ENCODE measurements at places on chromosomes 11 and 22.

GRCh38 chr11:109706945-109707344, 285.0 kb downstream of the C11orf87 start:
- no peak for DNase-seq

DNA sequence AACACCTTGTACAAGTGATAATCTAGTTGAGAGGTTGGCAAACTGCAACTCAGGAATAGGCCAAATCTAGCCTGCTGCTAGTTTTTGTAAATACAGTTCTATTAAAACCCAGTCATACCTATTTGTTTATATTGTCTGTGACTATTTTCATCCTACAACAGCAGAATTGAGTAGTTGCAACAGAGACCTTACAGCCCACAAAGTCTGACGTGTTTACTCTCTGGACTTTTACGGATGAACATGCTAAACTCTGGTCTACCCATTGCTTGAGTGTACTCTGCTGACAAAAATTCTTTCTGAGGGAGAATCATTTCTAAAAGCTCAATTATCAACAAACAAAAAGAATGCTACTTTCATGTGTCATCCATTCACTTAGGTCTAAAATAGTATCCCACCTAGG, 287.0 kb downstream of the DYNC2H1 start:
- DNase-seq: no peak

- DNase-seq: no peak
These were observed 79.4 kb downstream of the IGLL1 start for GRCh38 chr22:23500508-23501260.

GRCh38 chr22:35910003-35910769, 118.4 kb downstream of the RBFOX2 start:
- no peak for DNase-seq

DNA sequence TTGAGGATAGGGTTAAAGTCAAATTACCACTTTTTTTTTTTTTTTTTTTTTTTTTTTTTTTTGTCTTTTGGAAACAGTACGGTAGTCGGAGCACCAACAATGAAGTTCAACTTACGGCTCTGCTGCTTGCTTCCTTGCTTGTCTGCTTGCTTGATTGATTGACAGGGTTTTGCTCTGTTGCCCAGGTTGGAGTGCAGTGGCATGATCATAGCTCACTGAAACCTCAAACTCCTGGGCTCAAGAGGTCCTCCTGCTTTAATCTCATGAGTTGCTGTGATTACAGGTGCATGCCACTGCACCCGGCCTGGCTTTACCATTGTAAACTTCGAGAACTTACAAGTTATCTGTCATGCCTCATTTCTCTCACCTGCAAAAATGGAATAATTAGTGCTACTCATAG, 5.8 kb downstream of the SGSM3 start:
- DNase-seq: no peak

- no peak for DNase-seq
These were observed 14.3 kb upstream of the ALX4 start for GRCh38 chr11:44324222-44324621.

GRCh38 chr22:35344956-35345690, 35.8 kb upstream of the HMOX1 start:
- DNase-seq: no peak

- no peak for DNase-seq
These were observed 550.1 kb downstream of the SOX6 start for GRCh38 chr11:15806217-15806616.

- DNase-seq: no peak
These were observed 97.7 kb downstream of the RBFOX2 start for GRCh38 chr22:35930933-35931332.

GRCh38 chr11:45468267-45468856, 182.2 kb upstream of the SYT13 start:
- no peak for DNase-seq

- no peak for DNase-seq
These were observed 311.9 kb downstream of the GUCY1A2 start for GRCh38 chr11:106706355-106706754.

DNA sequence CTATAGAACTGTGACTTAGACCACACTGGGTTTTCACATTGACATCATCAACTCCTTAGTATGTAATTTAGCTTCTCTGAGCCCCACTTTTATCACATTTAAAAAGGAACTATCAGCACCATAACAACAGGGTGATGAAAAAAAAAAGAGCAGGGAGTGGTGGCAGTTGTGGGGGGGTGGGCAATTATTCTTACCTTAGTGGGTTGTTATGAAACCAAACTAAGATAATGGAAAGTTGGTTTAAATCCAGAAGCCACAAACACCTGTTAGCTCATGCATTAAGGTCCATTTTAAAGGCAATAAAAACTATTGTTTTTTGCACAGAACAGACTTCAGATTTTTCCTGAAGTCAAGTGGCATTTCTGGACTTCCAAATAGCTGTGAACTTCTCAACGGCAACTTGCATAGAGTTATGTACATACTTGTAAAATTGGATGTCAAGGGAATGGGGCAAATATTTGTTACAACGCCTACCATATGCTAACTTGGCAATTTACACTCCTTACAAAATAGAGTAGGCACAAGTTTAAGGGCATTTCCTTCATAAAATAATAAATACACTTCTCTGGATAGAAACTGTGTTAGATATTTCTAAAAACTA, 793.6 kb downstream of the DLG2 start:
- no peak for DNase-seq

DNA sequence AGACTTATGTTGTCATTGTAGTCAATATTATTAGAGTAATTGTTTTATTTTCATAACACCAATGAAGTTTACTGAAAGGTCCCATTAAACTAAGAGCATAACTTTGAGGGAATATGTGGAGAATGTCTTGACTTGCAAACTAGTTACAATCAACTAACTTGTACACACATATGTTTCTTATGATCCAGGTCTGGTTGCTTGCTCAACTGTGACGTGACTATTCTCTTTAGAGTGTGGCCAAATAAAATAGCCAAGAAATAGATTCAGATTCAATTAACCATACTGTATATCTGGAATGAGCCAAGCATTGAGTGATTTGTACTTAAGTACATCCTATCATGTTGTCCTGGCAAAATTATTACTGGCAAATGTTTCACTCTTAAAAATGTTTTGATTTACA, 101.7 kb downstream of the METTL15 start:
- DNase-seq: no peak

GRCh38 chr22:49948958-49949913, 11.3 kb upstream of the PIM3 start:
- DNase-seq: no peak

- DNase-seq: no peak
These were observed 11.3 kb downstream of the CUL5 start for GRCh38 chr11:108019870-108020540.

GRCh38 chr11:26704249-26704648, 17.6 kb downstream of the SLC5A12 start:
- DNase-seq: no peak

DNA sequence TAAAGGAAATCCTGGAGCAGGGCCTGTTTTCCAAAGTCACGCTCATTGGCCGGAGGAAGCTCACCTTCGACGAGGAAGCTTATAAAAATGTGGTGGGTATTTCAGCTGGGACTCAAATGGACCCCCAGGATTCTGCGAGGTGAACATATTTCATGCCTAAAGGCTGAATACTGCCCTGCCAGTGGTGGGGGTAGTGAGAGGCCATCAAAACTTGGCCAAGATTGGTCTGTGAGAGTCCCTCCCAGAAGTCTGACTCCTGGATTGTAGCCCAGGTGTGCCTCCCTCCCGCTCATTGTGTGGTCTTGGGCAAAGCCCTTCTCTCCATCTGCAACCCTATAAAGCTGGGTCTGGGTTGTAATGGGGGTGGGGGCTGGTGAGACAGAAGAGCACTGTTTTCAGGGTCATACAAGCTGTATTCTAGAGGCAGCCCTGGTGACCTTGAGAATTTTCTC, 853 bp downstream of the HTATIP2 start:
- DNase-seq: no peak

- no peak for DNase-seq
These were observed 5.5 kb downstream of the C11orf21 start for GRCh38 chr11:2295971-2296912.

DNA sequence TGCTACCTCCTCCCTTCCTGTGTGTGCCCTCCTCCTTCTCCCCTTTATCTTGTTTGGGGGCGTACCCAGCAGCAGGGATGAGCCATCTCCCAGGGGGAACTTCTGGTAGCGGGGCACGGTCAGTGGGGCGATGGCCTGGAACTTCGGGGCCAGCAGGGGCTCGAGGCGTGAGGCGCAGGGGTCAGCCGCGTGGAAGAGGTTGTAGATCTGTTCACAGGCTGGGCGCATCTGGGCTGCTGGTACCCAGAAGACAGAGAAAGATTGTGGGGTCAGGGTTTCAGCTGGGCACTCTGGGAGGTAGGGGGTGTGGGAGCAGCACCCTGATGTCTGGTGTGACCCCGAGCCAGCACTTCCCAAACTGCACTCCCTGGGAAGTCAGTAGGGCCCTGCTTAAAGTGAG, 9.1 kb downstream of the PITPNM1 start:
- DNase-seq: no peak

GRCh38 chr11:86458294-86459001, 83.8 kb downstream of the CCDC81 start:
- DNase-seq: no peak

DNA sequence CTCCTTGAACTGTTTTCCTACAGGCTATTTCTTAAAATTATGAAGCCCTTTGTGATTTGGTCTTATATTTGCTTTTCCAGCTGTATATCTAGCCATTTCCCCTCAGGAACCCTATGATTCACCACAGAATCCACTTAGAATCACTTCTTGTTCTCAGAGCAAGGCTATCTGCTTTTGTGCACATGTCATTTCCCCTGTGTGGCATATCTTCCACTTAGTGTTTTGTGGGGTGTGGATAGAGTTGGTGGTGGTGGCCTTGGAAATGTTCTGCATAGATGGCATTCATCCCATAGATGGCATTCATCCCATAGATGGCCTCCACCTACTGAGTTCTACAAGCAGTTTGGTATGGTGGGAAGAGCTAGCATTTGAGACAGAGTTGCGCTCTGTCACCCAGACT, 44.7 kb downstream of the SWAP70 start:
- DNase-seq: no peak

GRCh38 chr11:16737818-16738192, 642 bp upstream of the C11orf58 start:
- no peak for DNase-seq

- no peak for DNase-seq
These were observed 1.1 kb downstream of the TBCEL start for GRCh38 chr11:121024989-121025388.

- no peak for DNase-seq
These were observed 5.9 kb downstream of the HMOX1 start for GRCh38 chr22:35386670-35387288.

DNA sequence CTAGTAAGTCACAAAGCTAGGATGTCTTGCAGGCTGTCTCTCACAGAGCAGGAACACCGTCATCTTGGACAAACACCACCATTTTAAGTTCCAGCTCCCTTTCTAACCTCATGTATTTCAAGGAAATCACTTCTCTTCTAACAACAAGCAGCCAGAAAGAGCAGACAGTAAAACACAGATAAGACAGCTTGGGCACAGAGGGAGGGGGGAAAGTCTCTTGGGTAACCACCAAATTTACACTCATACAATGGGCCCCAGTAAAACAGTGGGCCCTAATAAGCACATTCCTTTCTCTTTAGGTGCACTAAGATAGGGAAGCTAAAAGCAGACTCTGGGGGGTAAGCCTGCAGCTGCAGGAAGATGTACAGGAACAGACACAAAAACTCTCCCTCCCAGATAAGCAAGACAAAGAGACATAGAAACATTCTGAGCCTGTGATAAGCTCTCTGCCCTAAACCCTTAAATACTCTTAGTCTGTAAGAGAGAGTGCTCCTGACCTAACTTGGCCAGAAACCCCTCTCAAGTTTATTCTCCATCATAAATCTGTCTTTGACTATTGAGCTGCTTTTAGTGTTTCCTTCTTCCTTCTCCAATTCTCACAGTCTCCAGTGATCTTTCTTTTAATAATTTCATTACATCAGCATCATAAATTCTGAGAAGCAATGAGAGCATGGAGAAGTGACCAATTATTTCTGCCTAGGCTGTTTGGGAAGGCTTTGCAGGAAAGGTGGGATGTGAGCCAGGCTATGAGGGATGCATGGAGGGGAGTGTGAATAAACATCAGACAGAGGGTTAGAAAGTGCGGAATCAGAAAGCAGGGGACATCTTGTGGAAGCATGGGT, 7.4 kb downstream of the OR10D3 start:
- no peak for DNase-seq

DNA sequence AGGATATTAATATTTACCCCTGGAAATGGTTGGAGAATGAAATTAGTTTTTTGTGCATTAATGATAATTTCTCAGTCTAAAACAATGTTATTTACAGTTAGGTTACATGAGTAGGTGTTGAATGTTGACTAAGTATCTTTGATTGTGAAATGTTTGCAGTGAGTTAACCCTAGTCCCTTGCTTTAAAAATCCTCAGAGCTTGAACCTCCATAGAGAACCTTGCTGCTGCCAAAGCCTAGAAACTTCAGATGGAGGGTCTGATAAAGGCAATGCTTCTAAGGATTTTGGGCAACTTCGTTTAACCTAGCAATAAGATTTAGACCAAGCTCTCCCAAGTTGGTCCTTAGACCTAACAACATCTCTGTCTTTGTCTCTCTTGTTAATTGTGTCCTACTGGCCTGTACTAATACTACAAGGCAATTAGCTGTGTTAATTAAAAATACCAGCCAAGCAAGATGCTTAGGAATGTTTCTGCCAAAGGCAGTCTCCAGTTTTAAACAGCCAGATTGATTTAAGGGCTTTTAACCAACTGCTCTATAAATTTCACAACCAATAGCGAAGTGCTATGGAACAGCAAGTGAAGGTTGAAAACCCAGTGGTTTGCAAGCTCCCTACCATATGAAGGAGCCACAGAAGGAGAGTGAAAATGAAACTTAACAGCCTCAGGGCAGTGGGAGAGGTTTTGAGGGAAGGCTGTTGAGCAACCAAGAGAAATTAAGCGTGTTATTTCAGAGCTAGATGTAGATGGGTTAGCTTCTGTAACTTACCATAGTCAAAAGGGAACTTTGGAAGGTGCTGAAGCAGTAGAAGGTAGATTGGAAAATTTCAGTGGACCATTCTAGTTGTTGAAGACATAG, 295.9 kb upstream of the ANO5 start:
- no peak for DNase-seq

- no peak for DNase-seq
These were observed 26.9 kb downstream of the RNF214 start for GRCh38 chr11:117259417-117259816.
